ENCODE measurements at places on chromosomes 1 and 21.

DNA sequence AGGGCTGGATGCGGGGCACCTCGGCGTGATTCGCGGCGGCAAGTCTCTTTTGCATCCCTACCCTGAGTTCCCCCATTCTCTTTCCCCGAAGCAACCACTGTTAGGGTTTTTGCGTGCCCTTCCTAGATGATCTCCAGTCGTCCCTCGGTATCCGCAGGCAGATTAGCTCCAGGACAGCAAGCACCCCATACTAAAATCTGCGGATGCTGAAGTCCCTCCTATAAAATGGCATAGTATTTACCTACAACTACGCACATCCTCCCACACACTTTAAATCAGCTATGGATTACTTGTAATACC is 22.8 kb upstream of the CFAP126 start:
- peaks cover 59% of the 10 kb centered on the region for H3K4me1 ChIP-seq
- DNase-seq: no peak
- no peaks in the 10 kb centered on the region for H3K36me3 ChIP-seq
- peak overlapping the region; percentile 96 for H3K4me3 ChIP-seq
- H3K27ac ChIP-seq: peak overlapping the region; percentile 97

GRCh38 chr1:54857141-54857540 is 29.9 kb downstream of the DHCR24 start:
- H3K36me3 ChIP-seq: peaks cover under 1% of the 10 kb centered on the region
- H3K4me1 ChIP-seq: peaks cover 9% of the 10 kb centered on the region
- H3K27me3 ChIP-seq: no peaks in the 10 kb centered on the region
- DNase-seq: no peak
- no peak overlapping the region for H3K4me3 ChIP-seq
- H3K27ac ChIP-seq: no peak overlapping the region

GRCh38 chr1:246925997-246926626 is 5.6 kb downstream of the AHCTF1 start:
- peaks cover 79% of the 10 kb centered on the region for H3K4me1 ChIP-seq
- DNase-seq: no peak
- no peak overlapping the region for H3K4me3 ChIP-seq
- no peaks in the 10 kb centered on the region for H3K27me3 ChIP-seq

DNA sequence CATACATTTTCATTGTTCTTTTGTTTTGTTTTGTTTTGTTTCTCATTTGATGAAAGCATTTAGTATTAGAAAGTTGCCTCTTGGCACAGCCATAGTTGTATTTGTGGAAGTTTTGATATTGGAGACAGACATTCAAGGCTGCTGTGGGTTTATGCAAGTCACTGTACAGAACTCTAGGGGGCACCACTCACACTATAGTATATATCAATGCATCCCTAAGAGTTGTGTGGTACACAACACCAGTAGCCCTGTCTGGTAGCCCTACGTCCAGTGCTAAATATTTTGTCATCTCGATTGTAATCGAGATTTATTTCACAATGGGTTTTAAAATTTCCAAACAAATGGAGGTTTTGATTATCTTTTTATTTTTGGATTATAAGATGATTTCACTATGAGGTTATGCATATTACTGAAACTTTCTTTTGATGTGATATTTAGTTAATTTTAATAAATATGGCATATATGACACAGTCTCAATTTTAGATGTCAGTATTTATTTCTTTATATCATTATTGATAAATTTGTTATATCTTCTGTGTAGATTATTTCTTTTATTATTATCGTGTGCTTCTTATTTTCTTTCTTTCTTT is 112.2 kb downstream of the NR5A2 start:
- H3K27ac ChIP-seq: no peak overlapping the region
- no peaks in the 10 kb centered on the region for H3K36me3 ChIP-seq
- no peaks in the 10 kb centered on the region for H3K4me1 ChIP-seq
- H3K27me3 ChIP-seq: no peaks in the 10 kb centered on the region
- H3K4me3 ChIP-seq: no peak overlapping the region
- DNase-seq: peak; percentile 35

- peak overlapping the region; percentile 100 for H3K27ac ChIP-seq
- no peak for DNase-seq
- H3K4me1 ChIP-seq: peaks cover 27% of the 10 kb centered on the region
Measured at GRCh38 chr1:241531195-241532161, 700 bp upstream of the KMO start.

- no peak for DNase-seq
- H3K4me3 ChIP-seq: no peak overlapping the region
- H3K4me1 ChIP-seq: no peaks in the 10 kb centered on the region
- H3K27me3 ChIP-seq: no peaks in the 10 kb centered on the region
- H3K27ac ChIP-seq: no peak overlapping the region
- peaks cover 44% of the 10 kb centered on the region for H3K36me3 ChIP-seq
Measured at GRCh38 chr1:26259005-26259404, 20.9 kb upstream of the SH3BGRL3 start.

Measured in activated T-cell treated with anti-CD3 and anti-CD28 coated beads, Interleukin-2, amount 50 U/mL, for 72 hours (primary cell).